NCI-H510A (cell line): ENCODE measurements at places on chromosomes 1 and 21.
A peak's percentile ranks its signal among the peaks of the same experiment; 100 is the strongest.

DNA sequence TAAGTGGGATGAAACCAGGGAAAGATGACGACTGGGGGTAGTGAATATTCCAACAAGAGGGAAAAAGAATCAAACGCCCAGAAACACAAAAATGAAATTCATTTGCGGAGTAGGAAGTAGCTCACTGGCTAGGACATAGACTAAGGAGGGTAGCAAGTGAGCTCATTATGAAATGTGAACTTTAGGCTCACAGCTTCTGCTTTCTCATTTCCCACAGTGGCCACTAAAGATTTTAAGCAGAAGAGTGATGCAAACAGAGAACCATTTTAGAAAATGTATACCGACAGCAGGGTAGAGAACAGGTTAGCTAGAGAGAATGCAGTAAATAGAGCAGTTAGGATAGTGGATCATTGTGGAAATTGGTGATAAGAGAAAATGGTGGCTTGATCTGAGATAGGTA, 3.5 kb downstream of the CD48 start:
- DNase-seq, result no peak

GRCh38 chr1:59678493-59679228, 136.1 kb upstream of the HOOK1 start:
- no peak for DNase-seq

GRCh38 chr1:21703318-21703963, 34.3 kb upstream of the RAP1GAP start:
- no peak for DNase-seq

DNA sequence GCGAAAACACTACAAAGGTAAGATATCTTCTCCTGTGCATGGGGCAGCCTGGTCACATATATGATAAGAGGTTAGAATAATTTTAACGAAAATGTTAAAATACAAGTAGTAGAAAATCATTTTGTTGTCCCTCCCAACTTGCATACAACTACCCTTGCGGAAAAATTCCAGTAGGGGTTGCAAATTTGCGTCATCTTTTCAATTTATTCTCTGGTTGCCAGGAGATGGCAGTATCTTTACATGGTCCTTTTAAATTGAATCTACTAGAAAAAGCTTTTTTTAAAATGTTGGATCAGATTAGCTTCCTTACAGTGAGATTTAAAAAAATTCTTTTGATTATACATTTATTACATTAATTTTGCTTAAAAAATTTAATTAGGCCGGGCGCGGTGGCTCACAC, 10.9 kb downstream of the S100PBP start:
- no peak for DNase-seq

GRCh38 chr1:118075116-118075515, 109.9 kb downstream of the SPAG17 start:
- DNase-seq, result no peak

- DNase-seq, result no peak
Measured at GRCh38 chr1:152673016-152673415, 2.1 kb upstream of the LCE2C start.

- no peak for DNase-seq
Measured at GRCh38 chr1:63969441-63969901, 195.7 kb downstream of the ROR1 start.

DNA sequence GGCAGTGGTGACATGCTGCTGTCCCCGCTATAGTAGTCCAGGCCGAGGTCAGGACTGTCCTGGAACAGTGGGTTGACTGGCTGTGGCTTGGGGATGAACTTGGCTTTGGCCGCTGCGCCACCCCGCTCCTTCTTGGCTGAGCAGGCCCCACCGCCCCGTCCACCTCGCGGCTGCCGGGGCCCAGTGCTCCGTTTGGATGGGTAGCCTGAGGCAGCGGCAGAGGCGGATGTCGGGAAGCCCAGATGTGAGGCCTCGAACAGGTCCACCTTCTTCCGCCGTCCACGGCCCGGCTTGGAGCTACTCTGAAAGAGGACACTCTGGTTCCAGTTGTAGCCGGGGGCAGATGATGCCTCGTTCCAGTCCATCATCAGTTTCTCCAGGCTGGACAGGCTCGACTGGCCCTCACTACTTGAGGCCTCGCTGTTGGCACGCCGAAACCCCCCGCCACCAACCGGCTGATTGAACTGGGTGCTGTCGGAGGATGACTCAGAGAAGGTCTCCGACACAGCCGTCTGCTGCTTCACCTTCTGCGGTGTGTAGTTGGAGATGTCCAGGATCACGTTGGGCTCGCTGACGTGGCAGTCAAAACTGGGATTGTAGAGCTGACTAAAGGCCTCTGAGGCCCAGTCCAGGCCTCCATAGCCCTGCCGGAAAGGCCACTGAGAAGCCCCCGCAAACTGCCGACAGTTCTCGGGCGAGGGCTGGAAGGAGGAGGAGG, 55.6 kb downstream of the AHDC1 start:
- no peak for DNase-seq

DNA sequence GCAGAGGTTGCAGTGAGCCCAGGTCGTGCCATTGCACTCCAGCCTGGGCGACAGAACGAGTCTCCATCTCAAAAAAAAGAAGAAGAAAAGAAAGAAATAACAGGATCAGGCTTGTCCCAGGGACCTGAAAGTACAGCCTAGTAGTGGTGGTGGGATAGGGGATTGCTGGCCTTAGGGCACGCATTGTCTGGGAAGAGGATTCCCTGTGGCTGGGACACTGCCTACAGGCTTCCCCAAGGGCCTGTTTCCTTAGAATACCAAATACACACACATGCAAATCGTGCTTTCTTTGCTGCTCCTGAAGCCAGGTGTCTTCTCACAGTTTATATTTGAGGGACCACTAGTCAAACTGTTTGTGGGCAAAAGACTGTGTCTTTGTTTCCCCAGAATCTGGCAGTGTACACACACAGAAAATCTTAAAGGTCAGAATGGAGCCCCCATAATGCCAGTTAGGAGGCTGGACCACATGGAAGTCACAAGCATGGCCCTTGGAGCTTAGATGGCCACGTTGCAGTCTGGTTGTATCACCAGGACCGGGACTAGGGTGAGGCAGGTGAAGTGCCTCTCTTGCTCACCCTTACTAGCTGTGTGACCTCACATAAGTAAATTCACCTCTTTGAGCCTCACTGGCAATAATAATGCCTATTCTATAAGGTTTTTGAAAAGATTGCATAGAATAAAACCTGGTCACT, 12.7 kb upstream of the ASAP3 start:
- DNase-seq, result no peak

- DNase-seq, result peak; percentile 62
Measured at GRCh38 chr1:26529655-26530409, at the start of gene RPS6KA1. RPS6KA1 (plus strand) TSS chr1:26529761; CDS start chr1:26529921, 160 bp downstream.

GRCh38 chr1:89484092-89485038, 40.3 kb upstream of the LRRC8B start:
- no peak for DNase-seq

GRCh38 chr1:99737016-99737415, 29.4 kb downstream of the FRRS1 start:
- no peak for DNase-seq

DNA sequence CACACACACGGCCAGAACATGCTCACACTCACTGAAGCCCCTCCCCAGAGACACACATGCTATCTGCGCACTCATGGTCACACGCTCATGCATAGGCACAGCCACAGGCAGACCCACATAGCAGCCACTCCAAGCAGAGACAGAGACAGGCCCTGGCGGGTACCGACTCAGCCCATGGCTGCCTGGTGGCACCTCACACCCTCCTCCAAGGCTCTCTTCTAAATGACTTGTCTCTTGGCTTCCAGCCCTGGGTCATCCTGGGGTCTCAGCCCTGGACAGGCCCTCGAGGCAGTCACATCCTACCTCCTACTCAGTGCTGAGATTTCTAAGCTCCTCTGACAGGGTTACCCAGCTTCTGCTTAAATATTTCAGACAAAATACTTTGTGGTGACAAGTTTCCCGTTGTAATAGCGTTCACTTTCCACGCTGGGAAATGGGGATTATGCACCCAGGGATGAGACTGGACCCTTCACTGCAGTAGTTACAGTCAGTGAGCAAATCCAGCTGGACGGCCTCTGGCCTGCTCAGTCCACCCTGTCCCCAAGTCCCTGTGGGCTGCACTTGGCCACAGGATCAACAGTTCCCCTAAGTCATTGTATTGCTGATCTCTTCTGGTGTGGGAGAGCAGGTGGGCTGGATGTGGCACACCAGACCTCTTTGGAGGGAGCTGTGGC, 2.9 kb upstream of the NFASC start:
- no peak for DNase-seq

DNA sequence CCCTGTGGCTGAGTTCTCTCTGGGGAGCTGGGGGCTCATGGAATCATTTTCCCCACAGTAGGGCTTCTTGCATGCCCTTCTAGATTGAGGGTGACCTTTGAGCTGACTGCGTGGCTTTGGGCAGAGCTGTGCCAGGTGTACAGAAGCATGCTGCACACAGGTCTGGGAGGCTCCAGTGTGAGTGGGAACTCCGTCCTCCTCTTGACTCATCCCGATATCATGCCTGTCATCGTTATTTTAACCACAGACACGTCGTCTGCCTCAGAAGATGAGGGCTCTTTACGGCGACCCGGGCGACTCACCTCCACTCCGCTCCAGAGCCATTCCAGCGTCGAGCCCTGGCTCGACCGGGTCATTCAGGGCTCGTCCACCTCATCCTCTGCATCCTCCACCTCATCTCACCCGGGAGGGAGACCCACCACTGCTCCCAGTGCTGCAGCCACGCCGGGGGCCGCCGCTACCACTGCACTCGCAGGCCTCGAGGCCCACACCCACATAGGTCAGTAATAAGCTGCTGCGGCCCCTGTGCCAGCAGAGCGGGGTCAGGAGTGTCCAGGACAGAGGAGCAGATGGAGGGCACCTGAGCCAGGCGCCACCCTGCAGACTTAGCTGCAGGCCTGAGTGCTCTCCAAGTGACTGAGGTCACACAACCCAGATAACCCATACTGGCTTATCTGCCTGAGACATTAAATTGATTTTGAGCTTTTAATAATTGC, 39.8 kb downstream of the DIP2A start:
- DNase-seq, result no peak
